ENCODE measurements at places on chromosomes 13 and 19. TPM values are rescaled to one million over a fixed set of nuclear protein-coding genes. Genes with fewer than 3 reads are reported as not detected.

The ADAMTS10 gene
- total RNA-seq: 17.1 TPM

The MCF2L gene
- total RNA-seq: 3.5 TPM

The CACNG6 gene
- 1.5 TPM for total RNA-seq

The ISYNA1 gene
- total RNA-seq: 26.0 TPM

The CEACAM8 gene
- total RNA-seq: not detected

The CGB2 gene
- not detected for total RNA-seq

The ZNF835 gene
- under 0.01 TPM for total RNA-seq

The SIAH3 gene
- total RNA-seq: not detected

The ZNF320 gene
- total RNA-seq: 5.0 TPM

The RASGRP4 gene
- not detected for total RNA-seq

The ZNF723 gene
- total RNA-seq: not detected

The FUT2 gene
- not detected for total RNA-seq

The NXNL1 gene
- total RNA-seq: not detected

The C5AR1 gene
- not detected for total RNA-seq

The FGF22 gene
- not detected for total RNA-seq

The FCHO1 gene
- 0.65 TPM for total RNA-seq

The CCDC61 gene
- 6.0 TPM for total RNA-seq

The LRRC63 gene
- total RNA-seq: under 0.01 TPM

The STOML3 gene
- not detected for total RNA-seq

The SLC46A3 gene
- total RNA-seq: 0.99 TPM

The KCNJ14 gene
- 0.20 TPM for total RNA-seq

The PGLYRP1 gene
- not detected for total RNA-seq

The LHB gene
- total RNA-seq: not detected

The ZNF497 gene
- total RNA-seq: 0.65 TPM

The HSH2D gene
- total RNA-seq: not detected

Data from lung microvascular endothelial cell (primary cell).